Osteocyte (in vitro differentiated cells): ENCODE measurements at places on chromosomes 16 and 17.
A peak's percentile ranks its signal among the peaks of the same experiment; 100 is the strongest.

DNA sequence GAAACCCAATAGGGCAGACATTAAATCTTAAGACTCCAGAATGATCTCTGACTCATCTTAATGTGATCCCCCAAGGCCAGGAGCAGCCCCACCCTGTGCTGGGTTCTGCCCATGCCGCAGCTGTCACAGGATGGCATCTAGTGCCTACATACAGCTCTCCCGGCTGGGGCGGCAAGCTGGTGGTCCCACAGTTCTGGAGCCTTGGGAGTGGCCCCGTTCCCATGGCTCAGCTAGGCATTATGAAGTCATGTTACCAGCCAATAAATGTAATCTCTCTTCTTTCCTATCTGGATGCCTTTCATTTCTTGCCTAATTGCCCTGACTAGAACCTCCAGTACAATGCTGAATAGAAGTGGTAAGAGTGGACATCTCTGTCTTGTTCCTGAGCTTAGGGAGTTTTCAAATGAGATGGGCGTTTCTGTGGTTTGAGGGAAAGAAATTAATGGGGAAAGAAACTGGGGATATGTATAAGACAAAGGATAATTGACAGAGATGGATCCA, 95.7 kb upstream of the DNAH17 start:
- DNase-seq: no peak

- no peak for DNase-seq
Observed at GRCh38 chr17:82242977-82243647, 14.3 kb downstream of the SLC16A3 start.

GRCh38 chr17:29622337-29623282, at the start of gene CORO6:
Gene CORO6 (minus strand): TSS chr17:29622912. CDS start chr17:29621421, 1,491 bp downstream.
- no peak for DNase-seq

GRCh38 chr16:57609541-57610401, 18.7 kb upstream of the ADGRG1 start:
- DNase-seq: peak; percentile 60

DNA sequence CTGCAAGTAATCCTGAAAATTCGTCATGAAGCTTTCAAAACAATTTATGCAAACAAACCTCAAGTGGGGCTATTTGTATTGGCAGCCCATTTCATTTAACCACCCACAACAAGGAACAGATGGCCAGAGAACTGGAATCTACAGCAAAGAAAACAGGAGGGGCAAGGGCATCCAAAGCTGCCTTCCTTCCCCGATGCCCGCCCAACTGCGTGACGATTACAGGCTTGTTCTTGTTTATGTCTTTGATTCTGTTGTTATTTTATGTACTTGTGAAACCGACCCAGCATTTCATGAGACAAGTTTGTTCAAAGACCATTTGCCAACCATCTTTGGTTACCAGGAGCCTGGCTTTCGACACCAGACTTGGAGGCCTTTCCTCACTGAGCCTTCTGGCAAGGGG, 59.1 kb upstream of the IRX6 start:
- DNase-seq: no peak

GRCh38 chr17:59846394-59847165, 46.2 kb downstream of the TUBD1 start:
- no peak for DNase-seq

DNA sequence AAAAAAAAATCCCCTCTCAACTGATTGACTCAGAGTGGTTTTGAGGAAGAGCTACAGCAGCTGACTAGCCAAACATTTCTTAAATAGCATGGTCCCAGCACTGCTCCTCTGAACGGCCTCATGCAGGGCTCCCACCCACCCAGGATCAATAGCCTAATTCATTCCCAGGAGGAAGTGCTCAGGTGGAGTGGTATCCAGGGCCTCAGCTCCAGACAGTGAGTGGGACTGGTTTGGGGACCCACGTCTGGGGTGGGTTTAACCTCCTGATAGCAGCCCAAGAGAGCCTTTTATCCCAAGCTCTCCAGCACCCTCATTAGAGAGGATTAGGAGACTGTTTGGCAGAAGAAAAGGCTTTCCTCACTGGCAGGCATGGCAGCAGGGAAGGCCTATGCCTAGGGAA, 68.5 kb upstream of the CDH5 start:
- DNase-seq: peak; percentile 38

GRCh38 chr17:80901319-80901718, 90.3 kb upstream of the CHMP6 start:
- no peak for DNase-seq

DNA sequence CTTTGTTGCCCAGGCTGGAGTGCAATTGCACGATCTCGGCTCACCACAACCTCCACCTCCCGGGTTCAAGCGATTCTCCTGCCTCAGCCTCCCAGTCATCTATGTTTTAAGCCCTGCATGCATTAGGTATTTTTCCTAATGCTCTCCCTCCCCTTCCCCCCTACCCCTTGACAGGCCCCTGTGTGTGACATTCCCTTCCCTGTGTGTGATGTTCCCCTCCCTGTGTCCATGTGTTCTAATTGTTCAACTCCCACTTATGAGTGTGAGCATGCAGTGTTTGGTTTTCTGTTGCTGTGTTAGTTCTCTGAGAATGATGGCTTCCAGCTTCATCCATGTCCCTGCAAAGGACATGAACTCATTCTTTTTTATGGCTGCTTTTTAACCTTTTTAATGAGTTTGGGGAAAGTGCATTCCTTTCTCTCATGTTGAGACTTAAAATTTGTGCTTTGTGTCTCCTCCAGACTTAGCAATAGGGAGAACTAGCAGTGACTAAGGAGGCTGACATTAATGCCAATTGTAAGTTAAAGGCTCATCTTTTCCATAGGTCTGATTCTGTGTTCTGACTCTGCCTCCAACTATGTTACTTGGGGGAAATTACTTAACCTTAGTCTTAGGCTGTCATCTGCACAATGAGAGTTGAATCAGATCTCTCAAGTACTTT, 17.7 kb upstream of the PHAF1 start:
- DNase-seq: no peak

DNA sequence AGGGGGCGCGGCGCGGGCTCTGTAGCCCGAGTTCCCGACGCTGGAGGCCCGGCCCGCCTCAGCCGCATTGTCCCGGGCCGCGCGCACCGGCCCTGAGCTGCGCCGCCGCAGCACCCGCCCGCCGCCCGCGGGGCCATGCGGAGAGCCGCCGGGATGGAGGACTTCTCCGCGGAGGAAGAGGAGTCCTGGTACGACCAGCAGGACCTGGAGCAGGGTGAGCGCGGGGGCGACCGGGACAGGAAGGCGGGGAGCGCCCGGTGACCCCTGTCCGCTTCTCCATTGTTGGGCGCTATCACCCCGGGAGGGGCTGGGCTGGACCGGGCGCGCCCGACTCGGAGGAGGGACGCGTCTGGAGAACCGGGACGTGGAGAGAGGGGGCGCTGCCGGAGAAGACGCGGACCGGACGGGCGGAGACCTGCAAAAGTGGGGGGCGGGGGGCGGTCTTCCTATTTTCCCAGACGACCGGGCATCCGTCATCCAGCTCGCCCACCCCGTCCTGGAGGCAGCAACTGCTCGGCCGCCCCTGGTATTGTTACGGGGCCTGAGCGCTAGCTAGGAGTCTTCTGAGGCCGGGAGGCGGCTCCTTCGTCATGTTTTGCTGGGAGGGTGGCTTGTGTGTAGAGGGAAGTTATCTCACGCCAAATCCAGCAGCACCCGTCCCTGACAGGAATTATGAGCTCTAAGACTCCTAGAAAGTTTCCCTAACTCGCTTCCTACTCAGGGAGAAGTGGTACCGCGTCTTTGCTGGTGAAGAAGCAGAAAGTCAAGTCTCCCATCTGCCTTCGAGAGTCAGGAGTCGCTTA, 678 bp downstream of the CDR2L start:
- DNase-seq: peak; percentile 91

GRCh38 chr16:84610376-84610775, 7.5 kb downstream of the COTL1 start:
- no peak for DNase-seq

DNA sequence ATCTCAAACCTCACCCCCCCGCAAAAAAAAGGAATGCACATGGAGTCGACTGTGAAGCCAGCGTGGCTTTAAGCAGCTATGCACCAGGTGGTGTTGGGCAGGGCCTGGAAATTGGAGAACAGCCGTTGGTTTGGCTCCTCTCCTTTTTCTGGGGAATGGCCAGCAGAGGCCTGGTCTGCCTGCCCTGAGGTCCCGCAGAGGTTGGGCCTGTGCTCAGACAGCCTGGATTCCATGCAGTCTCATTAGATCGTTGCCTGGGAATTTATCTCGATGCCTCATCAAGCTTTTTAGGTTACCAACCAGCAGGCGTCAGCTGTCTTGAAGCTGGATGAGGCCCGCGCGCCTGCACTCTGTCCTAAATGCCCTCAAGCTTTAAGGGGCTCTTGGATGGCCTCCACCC, 9.8 kb downstream of the SLC12A3 start:
- no peak for DNase-seq

DNA sequence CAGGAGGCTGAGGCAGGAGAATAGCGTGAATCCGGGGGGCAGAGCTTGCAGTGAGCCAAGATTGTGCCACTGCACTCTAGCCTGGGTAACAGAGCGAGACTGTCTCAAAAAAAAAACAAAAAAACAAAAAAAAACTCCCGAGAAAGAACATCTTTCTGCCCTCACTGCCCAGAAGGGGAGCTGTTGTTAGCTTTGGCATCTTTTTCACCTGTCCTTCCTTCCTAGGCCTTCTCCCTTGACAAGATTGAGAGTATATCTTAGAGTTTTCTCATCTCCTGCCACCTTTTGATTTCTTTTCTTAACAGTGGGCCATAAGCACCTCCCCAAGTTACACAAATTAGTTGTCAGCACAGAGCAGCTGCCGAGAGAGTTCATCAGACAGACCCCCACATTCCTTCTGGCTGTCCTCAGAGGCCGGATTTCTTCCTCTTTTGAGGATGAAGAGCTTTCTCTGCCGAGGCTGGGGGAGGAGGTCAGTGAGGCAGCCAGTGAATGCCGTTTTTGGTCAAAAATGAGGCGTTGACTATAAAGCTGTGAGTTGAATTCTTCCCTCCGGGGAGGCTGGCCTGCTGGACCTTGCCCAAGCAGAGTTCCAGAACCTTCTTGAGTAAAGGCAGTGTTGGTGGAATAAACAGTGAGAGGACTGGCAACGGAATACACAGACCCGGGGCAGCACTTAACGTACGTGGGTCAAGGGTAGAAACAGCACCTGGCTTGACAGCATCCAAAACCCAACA, 127.0 kb downstream of the ABCC6 start:
- DNase-seq: no peak

- DNase-seq: no peak
Observed at GRCh38 chr16:81779536-81780320, 637 bp downstream of the PLCG2 start.

GRCh38 chr17:55454906-55455474, 33.4 kb upstream of the MMD start:
- DNase-seq: no peak

- DNase-seq: no peak
Observed at GRCh38 chr17:60798576-60798975, 120.9 kb downstream of the BCAS3 start.

DNA sequence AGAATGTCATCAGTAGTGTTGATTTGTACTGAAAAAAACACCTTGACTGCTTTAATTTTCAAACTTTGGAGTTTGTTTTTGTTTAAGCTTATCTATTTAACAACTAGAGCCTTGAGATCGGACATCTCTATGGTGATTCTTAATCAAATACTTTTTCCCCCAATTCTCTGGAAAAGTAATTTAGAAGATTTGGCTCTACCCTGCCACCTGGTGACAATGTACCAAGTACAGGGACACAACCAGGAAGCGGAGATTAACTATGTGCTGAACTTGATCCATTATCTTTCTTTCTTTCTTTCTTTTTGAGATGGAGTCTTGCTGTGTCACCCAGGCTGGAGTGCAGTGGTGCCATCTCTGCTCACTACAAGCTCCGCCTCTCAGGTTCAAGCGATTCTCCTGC, 30.8 kb downstream of the USP43 start:
- no peak for DNase-seq

GRCh38 chr16:88957887-88958577, 19.0 kb downstream of the CBFA2T3 start:
- no peak for DNase-seq

DNA sequence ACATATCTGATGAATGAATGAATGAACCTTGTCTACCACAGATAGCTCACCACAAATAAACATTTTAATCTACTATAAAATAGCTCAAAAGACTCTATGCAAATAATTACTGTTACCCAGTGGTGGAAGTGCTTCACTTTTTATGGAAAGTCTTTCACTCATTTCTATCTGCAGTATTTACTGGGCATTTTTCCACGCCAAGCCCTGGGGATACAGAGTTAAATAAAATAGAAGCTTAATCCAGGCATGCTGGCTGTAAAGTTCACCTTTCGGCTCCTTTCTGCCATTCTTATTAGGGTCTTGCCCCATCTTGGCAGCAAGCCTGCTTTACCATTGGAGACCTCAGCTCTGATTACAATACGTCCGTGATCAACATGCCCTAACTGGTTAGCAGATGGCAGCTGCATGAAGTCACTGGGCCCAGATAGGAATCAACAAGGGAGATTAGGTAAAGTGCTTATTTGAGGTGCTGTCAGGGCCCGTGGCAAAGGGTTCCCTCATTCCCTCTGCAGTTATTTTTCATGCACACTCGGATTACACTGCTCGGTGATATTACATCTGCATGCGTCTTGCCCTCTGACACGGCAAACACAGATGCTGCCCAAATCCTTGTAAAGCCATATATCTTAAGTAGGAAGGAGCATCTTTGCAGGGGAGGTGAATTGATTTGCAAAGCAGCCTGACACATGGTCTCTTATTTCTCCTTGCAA, 648.9 kb downstream of the WWOX start:
- DNase-seq: no peak

DNA sequence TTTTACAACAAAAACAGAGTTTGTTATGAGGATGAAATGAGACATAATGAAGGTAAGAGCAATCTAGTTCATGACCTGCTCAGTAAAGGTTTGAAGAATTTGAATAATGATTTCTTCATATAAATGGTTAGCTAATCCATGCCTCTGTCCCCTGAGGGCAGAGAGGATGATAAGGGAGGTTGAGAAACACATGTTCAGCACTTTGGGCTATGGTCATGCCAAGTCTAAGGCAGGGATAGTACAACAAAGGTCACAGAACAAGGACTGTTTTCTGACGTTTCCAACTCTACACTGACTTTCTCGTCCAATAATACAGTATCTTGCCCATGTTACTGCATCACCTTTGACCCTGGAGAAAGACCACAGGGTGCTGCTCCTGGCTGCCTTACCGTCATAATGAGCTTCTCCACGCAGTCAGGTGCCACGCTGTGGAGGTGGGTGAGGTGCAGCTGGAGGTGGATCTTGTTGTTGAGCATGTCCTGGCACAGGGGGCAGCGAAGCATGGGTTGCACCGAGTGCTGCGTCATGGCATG, 236.7 kb downstream of the ZFHX3 start:
- no peak for DNase-seq
